ENCODE measurements at places on chromosomes 6 and 20.

DNA sequence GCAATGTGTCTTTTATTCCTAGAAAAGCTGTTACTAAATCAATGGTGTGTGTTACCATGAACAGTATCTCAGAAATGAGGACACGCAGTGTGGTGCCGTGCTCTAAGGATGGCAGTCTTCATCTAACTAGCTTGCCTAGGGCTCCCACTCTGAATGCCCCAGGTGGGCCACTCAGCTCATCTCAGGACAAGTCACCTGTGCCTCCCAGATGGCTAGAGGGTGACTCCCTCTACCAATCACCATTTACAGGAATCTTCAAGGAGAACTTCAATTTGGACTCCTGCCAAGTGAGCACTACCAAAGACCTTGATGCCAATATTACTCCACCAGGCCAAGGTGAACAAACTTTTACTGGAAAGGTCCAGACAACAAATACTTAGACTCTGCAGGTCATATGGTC lies 202.8 kb upstream of the FOXQ1 start:
- no peak for DNase-seq

GRCh38 chr6:43886717-43887339 lies 116.8 kb downstream of the VEGFA start:
- no peak for DNase-seq

GRCh38 chr6:28976677-28977076 lies 28.4 kb downstream of the ZNF311 start:
- no peak for DNase-seq

GRCh38 chr6:148251891-148252290 lies 90.7 kb upstream of the SASH1 start:
- DNase-seq, result no peak

DNA sequence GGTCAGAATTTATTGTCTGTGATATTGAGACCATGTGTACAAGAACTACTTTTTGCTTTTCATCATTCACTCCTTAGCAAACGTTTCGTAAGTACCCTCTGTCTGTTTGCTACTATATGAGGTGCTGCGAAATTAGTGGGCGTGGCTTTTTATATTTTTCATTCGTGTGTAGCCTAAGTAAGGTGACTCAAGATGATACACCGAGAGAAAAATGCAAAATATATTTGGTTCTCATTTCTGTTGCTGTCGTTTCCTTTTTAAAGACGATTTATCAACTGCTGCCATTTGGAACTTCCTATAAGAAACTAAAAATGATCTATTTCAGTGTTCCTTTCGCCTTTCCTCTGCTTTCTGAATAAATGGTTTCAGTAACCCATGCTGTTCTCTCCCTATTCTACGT lies 61.2 kb downstream of the VAPB start:
- DNase-seq, result no peak

Data from heart right ventricle (tissue), 16 donors.